Stimulated activated CD4-positive, alpha-beta T cell treated with anti-CD3 and anti-CD28 coated beads, Interleukin-1b, Interleukin-23, amount 100 ng/mL, for 1 hour (primary cell): ENCODE measurements at places on chromosomes 7 and 10.

- DNase-seq, result no peak
Observed at GRCh38 chr10:29643771-29644501, 9.2 kb upstream of the SVIL start.

DNA sequence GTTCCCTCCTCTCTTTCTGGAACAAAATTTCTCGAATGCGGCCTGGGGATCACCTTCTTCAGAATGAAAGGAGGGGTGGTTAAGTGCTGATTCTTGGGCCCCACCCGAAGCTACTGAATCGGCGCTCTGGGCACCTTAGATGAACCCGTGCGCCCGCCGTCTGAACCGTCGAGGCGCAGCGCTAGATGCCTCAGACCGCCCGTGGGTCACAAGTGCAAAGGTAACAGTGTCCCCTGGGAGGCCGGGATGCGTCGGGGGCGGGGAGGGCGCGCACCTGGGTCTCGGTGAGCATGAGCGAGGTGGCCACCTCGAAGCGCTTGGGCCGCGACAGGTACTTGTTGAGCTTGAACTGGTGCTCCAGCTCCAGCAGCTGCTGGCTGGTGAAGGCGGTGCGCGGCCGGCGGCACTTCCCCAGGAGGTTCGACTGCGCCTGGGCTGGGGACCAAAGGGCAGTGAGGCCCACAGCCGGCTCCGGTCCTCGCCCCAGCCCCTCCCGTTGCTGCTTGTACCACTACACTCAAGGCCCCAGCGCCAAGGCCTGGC, 4.2 kb downstream of the MNX1 start:
- no peak for DNase-seq

- DNase-seq, result no peak
Observed at GRCh38 chr10:33136271-33136670, 178.2 kb upstream of the ITGB1 start.

- no peak for DNase-seq
Observed at GRCh38 chr7:105802604-105803428, 73.6 kb downstream of the ATXN7L1 start.

- no peak for DNase-seq
Observed at GRCh38 chr7:41847151-41847550, 144.3 kb upstream of the INHBA start.

- no peak for DNase-seq
Observed at GRCh38 chr7:151511946-151512345, 7.7 kb downstream of the RHEB start.

GRCh38 chr10:71769279-71769823, 4.0 kb downstream of the VSIR start:
- DNase-seq, result no peak

DNA sequence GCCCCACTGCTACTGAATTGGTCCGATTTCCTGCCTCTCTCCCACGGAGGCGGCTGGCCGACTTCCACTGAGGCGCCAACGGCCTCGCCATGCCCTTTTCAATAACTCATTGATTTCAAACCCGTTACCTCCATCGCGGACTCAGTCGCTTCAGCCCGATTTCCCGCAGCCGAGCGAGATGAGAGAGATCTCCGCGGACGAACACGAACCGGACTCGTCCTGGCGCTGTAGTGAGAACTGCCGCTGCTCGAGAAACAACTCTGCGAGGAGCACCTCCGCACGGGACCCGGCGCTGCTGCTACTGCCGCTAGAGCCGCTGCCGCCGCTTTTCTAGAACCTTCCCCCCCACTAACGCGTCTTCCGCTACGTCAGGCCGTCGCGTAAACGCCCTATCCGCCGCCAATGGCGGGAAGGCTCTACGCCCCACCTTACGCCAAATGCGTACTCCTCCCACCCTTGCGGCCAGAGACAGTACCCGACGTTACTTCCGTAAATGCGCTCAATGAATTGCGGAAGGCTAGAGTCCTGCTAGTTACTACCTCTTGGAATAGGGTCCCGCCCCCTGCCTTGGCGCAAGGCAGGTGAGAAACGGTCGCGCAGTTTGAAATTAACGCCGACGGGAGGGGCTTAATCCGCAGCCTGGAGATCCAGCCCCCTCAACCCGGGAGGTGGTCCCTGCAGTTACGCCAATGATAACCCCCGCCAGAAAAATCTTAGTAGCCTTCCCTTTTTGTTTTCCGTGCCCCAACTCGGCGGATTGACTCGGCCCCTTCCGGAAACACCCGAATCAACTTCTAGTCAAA, at the start of gene HNRNPA2B1:
Gene HNRNPA2B1 (minus strand): TSS at position 303 of the 803 bp plus-strand sequence. CDS start 169 bp downstream, at position 134.
- DNase-seq, result peak; percentile 96

- no peak for DNase-seq
Observed at GRCh38 chr10:15897287-15897686, 37.0 kb upstream of the MINDY3 start.

DNA sequence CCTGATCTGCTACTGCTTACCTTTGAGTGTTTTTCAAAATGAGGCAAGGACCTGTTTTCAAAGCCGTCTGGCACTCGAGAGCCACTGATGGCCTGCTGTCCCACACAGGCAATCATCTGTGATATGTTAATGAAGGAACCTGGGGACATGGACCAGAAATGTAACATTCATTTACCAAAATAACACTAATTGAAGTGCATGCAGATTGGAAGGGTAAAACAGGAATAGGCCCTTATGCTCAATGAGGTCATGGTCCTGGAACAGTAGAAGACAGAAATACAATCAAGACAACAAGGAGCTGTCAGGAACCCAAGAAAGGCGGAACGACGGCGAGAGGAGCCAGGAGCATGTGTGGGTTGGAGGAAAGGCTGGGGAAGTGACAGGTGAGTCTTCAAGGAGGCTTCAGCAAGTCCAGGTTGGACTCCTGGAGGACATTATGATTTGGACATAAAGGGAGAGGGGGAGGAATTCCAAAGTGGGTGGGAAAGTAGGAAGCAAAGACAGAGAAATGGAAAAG, 28.3 kb downstream of the POLR3A start:
- no peak for DNase-seq

DNA sequence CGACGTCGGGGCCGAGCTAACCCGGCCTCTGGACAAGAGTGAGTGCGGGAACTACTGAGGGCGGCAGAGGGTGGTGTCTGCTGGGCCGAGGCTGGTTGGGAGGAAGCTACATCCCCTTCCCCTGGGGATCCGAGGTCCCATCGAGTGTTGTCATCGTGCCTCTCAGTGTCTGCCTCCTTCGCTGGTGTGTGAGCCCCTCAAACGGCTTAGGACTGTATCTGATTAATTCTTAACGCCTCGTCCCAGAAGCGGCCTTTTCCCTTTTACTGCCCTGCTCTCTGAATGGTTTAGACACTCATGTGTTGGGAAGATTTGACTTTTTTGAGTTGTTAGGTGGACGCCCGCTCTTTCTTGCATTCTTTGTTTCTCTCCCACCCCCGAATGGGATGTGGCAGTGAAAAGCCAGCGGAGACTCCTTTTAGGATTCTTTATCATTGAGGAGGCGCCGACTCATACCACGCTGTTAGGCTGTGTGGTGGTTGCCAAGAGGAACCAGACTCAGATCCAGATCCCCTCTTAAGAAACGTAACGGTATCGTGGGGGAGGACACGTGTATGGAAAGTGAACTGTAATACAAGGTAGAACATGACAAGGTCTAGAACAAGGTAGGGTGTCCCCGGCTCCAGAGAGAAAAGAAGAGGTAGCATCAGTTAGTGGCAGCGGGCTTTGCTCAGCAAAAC, 631 bp downstream of the SUPV3L1 start:
- DNase-seq, result no peak

- no peak for DNase-seq
Observed at GRCh38 chr7:54921116-54921515, 97.7 kb upstream of the EGFR start.

- DNase-seq, result no peak
Observed at GRCh38 chr10:5543623-5544022, 18.9 kb downstream of the CALML3 start.

- DNase-seq, result no peak
Observed at GRCh38 chr10:124217031-124217430, 123.6 kb upstream of the CHST15 start.

GRCh38 chr10:100751211-100751933, 6.0 kb downstream of the PAX2 start:
- DNase-seq, result no peak

DNA sequence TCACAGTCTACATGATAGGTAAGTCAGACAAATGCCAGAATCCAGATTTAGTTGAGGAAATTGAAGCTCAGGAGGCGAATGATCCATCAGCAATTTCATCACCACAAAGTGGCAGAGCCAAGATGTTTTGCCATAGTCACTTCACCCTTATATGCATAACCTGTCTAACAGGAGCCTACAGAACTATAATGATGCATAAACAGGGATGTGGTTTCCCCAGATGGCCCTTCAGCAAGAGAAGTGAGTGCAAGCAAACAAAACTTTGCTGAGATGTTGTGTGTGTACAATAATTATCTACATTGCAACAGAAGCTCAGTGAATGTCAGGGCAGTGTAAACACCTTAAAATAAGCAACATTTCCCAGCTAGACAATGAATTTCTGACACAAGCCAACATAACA, 28.6 kb downstream of the PON3 start:
- DNase-seq, result no peak

DNA sequence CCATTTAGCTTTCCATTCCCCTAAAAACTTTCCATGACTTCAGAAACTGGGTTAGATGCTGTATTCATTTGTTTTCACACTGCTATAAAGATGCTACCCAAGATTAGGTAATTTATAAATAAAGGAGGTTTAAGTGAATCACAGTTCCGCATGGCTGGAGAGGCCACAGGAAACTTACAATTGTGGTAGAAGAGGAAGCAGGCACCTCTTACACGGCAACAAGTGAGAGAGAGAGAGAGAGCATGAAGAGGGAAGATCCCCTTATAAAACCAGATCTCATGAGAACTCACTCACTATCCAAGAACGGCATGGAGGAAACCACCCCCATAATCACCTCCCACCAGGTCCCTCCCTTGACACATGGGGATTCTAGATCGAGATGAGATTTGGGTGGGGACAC, 336.8 kb downstream of the TFEC start:
- DNase-seq, result no peak

GRCh38 chr10:3372281-3372680, 199.7 kb upstream of the PITRM1 start:
- DNase-seq, result no peak

DNA sequence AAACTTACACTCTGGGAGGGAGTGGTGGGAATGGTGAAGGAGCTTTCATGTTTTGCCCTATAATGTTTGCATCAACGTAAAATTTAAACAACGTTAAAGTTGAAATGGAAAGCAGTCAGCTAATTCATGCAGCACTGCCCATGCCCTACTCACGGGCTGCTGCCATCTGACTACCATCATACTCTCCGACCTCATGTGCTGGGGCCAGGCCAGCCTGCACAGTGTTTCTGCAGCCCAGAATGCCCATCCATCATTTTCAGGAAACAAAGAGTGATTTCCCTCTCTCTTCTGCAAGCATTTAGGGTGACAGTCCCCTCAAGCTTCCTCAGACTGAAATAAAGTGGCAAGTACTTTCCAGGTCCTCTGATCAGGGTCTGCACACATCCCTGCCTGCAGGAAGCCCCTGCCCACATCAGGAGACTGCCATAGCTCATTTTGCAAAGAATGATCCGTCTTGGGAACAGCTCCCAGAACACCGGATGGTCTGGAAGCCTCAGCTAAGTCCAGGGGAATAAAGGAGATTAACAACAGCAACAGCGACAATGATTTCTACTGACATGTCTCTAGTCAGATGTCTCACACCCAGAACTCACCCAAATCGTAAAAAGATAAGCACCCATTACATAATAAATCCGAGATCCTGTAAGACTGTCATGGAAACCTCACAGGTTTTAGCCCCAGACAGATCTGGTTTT, 40.3 kb downstream of the ARHGAP22 start:
- no peak for DNase-seq

- no peak for DNase-seq
Observed at GRCh38 chr7:23403970-23404369, 66.3 kb downstream of the IGF2BP3 start.
